ENCODE measurements at places on chromosomes 2 and 18. TPM values are rescaled to one million over a fixed set of nuclear protein-coding genes. Genes with fewer than 3 reads are reported as not detected.

DNA sequence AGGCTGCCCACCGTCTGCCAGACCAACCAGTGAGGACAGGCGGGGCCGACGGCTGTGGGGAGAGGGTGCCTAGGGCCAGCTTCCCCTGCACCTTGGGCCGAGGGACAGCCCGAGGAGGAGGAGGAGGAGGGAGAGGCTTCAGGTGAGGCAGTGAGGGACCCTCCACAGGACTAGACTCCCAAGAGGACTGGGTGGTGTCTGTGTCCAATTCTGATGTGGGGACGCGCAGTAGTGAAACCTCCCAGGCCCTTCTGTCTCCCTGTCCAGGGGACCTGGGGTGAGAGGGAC lies 19.8 kb upstream of the ASB1 start:
- DNase-seq = no peak
- no peaks in the 10 kb centered on the region for H3K4me1 ChIP-seq
- H3K27me3 ChIP-seq = no peaks in the 10 kb centered on the region

GRCh38 chr18:45567123-45567522 lies 48.2 kb upstream of the SLC14A2 start:
- H3K27ac ChIP-seq = no peak overlapping the region
- H3K36me3 ChIP-seq = no peaks in the 10 kb centered on the region
- 0 out of 2 replicates have a peak overlapping the region, but pooled peaks have one; percentile 12 for H3K4me3 ChIP-seq
- no peaks in the 10 kb centered on the region for H3K27me3 ChIP-seq
- no peaks in the 10 kb centered on the region for H3K4me1 ChIP-seq
- no peak for DNase-seq

DNA sequence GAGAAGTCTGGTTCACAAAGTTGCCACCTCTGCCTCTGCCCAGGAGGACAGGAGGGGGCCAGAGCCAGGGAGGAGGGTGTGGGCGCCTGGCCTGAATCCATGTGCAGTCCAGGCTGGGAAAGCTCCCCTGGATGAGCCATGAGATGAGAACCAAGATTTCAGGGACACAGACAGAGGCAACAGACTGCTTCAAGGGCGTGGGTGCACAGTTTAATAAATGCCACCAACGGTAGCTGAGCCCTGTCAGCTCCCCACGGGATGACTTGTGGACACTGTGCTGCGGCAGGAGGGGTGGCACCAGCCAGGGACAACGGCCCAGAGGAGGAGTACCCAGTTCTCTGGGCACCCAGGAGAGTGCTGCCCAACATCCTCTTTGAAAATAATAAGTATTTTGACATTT lies 15.2 kb downstream of the CAPG start:
- peaks cover 3% of the 10 kb centered on the region for H3K36me3 ChIP-seq
- no peak overlapping the region for H3K27ac ChIP-seq
- no peaks in the 10 kb centered on the region for H3K27me3 ChIP-seq

Gene TUBA4B
- not detected for total RNA-seq

GRCh38 chr2:39403311-39403710 lies 33.8 kb downstream of the MAP4K3 start:
- no peak overlapping the region for H3K27ac ChIP-seq
- DNase-seq = no peak
- H3K27me3 ChIP-seq = no peaks in the 10 kb centered on the region

DNA sequence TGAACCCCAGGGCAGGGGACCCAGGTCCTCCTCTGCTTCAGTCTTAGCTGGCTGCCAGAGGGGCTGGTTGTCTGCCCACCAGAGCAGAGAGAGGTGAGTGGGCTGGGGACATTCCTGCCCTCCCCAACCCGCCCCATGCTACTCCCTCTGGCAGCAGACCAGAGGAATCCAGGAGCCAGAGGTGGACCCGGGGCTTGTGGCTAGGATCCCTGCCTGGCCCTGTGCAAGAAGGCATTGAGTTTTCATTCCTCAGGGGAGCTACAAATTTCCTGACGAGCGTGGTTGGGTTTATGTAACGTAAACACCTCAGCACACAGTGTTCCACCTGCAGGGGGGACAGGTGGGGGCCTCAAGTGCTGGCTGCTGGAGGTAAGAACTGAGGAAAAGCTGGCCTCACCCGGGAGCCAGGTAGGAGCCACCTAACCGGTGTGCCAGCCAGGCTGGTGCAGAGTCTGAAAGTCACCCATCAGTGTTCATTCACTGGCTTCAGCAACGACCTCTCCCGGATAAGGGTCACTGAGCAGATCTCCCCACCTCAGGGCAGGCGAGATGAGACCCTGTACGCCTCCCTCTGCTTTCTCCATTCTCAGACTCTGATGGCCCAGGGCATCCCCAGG lies 246.8 kb downstream of the DYSF start:
- H3K4me1 ChIP-seq = no peaks in the 10 kb centered on the region
- H3K36me3 ChIP-seq = no peaks in the 10 kb centered on the region
- no peak overlapping the region for H3K4me3 ChIP-seq
- H3K27ac ChIP-seq = no peak overlapping the region
- H3K27me3 ChIP-seq = no peaks in the 10 kb centered on the region

DNA sequence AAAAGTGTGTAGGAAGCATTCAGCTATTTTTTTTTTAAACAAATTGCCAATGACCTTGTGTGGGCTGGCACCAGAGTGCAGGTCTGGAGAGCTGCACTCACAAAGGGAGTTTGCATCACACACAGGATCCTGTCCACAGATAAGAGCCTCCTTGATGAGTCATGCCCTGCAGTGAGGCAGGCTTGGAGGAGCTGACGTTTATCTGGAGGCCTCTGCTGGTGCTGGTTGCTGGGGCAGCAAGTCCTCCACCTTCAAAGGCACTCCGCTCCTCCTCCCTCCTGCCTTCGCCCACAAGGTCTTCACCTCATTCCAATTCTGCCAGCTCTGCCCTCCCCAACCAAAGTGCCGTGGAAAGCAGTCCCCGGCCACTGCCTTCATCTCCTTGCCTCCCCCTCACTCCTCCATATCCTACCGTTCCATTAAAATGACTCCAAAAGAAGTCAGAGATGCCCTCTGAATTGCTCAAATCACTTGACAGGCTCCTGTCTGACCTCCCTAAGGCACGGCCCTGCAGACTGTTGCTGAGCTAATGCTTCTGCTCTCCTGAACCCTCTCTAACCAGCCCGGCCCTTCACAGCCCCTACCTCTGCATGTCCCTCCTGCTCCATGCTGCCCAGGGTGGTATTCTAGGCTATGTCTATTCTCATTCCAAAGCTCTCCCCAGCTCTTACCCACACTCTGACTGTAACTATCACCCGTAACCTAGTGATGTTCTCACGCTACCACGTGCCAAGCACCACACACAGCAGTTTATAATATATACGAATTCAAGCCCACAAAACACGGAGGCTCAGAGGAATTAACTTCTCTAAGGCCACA lies 30.9 kb downstream of the LONRF2 start:
- H3K4me3 ChIP-seq = no peak overlapping the region
- H3K27me3 ChIP-seq = no peaks in the 10 kb centered on the region
- no peak for DNase-seq

- H3K4me1 ChIP-seq = no peaks in the 10 kb centered on the region
- no peak overlapping the region for H3K4me3 ChIP-seq
- no peak for DNase-seq
- H3K36me3 ChIP-seq = no peaks in the 10 kb centered on the region
Measured at GRCh38 chr2:221343524-221343923, 228.6 kb downstream of the EPHA4 start.

DNA sequence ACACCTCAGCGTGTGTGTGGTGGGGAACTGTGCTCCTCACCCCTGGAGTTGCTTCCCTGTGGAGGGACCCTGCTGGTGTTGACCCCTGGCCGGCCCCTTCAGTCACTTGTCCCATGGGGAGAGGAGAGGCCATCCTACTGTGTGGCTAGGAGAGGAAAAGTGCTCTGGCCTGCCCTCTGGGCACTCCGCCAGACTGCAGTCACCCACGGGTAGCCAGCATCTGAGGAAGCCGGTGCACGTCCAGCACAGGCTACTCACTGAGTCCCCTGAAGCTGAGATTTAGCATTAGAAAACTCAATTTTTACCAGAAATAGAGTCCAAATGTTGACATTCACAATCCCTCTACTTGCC lies 211.5 kb upstream of the RAB6C start:
- DNase-seq = no peak
- no peak overlapping the region for H3K27ac ChIP-seq
- no peaks in the 10 kb centered on the region for H3K4me1 ChIP-seq

- H3K27me3 ChIP-seq = no peaks in the 10 kb centered on the region
- DNase-seq = no peak
- no peak overlapping the region for H3K4me3 ChIP-seq
- no peaks in the 10 kb centered on the region for H3K36me3 ChIP-seq
- peaks cover 5% of the 10 kb centered on the region for H3K4me1 ChIP-seq
Measured at GRCh38 chr2:119065146-119065545, 93.4 kb downstream of the C1QL2 start.

DNA sequence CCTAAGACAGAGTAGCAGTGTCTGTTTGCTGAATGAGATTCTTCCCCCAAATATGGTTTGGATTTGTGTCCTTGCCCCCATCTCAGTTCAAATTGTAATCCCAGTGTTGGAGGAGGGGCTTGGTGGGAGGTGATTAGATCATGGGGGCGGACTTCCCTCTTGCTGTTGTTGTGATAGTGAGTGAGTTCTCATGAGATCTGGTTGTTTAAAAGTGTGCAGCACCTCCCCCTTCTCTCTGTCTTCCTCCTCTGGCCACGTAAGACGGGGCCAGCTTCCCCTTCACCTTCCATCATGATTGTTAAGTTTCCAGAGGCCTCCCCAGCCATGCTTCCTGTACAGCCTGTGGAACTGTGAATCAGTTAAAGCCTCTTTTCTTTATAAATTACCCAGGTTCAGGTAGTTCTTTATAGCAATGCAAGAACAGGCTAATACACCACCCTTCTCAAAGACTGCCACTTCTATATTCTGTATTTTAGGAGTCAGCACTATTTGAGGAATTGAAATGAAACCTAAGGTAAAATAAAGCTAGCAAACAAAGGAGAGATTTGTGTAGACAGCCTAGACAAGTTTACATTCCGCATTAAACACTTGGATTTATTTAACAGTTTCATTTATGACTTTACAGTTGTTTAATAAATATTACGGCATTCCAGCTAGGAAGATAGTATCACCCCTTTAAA lies 21.6 kb downstream of the FBXO36 start:
- DNase-seq = no peak
- no peaks in the 10 kb centered on the region for H3K36me3 ChIP-seq
- no peak overlapping the region for H3K27ac ChIP-seq
- no peaks in the 10 kb centered on the region for H3K27me3 ChIP-seq

GRCh38 chr2:9648821-9649220 lies 18.0 kb upstream of the YWHAQ start:
- DNase-seq = no peak
- H3K4me3 ChIP-seq = no peak overlapping the region
- H3K27ac ChIP-seq = no peak overlapping the region
- no peaks in the 10 kb centered on the region for H3K36me3 ChIP-seq
- H3K27me3 ChIP-seq = no peaks in the 10 kb centered on the region
- H3K4me1 ChIP-seq = peaks cover 8% of the 10 kb centered on the region

GRCh38 chr2:140643761-140644187 lies 1487.0 kb downstream of the LRP1B start:
- H3K36me3 ChIP-seq = no peaks in the 10 kb centered on the region
- H3K27me3 ChIP-seq = no peaks in the 10 kb centered on the region
- no peak overlapping the region for H3K27ac ChIP-seq
- H3K4me3 ChIP-seq = no peak overlapping the region
- no peaks in the 10 kb centered on the region for H3K4me1 ChIP-seq

Gene DLGAP1
- total RNA-seq = 15.1 TPM

Gene FEV
- total RNA-seq = not detected

GRCh38 chr2:137771064-137771463 lies 193.2 kb upstream of the HNMT start:
- H3K27me3 ChIP-seq = no peaks in the 10 kb centered on the region
- DNase-seq = no peak
- no peaks in the 10 kb centered on the region for H3K36me3 ChIP-seq
- H3K4me1 ChIP-seq = peaks cover 8% of the 10 kb centered on the region
- no peak overlapping the region for H3K4me3 ChIP-seq

DNA sequence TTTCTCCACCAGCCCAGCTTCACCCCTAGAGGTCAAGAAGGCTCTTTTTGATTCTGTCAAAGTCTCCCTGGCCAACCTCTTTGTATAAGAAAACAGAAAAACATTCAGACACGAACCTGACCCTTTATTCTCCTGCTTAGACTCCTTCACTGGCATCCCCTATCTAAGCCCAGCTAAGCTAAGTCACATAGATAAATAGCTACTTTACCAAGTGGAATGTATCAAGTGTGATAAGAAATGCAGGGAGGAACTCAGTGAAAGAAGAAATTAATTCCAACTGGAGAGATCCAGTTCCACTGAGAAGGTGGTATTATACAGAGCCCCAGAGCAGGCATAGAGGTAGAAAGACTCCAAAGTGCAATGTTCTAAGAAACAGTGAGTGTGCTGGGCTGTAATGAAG lies 489.5 kb downstream of the TNS1 start:
- H3K27ac ChIP-seq = no peak overlapping the region
- H3K27me3 ChIP-seq = no peaks in the 10 kb centered on the region
- H3K36me3 ChIP-seq = no peaks in the 10 kb centered on the region
- peaks cover 2% of the 10 kb centered on the region for H3K4me1 ChIP-seq
- no peak overlapping the region for H3K4me3 ChIP-seq

DNA sequence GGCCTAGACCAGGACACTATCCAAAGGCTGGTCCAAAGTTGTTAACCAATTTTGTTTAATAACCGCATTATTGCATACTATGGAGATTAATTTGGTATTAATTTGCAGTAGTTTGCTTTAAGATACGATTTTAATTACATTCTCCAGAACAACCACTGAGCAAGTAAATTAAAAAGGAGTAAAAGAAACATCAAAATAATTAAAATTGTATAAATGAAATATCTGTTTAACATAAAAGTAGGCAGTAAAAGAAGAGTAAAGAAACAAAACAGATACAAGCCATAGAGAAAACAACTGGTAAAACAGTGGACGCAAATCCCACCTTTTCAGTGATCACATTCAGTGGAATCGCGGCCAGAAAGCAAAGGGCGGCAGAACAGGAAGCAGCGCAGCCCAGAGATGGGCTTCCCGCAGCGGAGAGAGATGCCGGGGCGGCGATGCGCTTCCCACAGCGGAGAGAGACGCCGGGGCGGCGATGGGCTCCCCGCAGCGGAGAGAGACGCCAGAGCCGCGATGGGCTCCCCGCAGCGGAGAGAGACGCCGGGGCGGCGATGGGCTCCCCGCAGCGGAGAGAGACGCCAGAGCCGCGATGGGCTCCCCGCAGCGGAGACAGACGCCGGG lies 176.8 kb downstream of the RTP5 start:
- H3K27ac ChIP-seq = no peak overlapping the region
- no peak overlapping the region for H3K4me3 ChIP-seq
- H3K27me3 ChIP-seq = peaks cover 60% of the 10 kb centered on the region
- DNase-seq = no peak
- H3K36me3 ChIP-seq = no peaks in the 10 kb centered on the region

GRCh38 chr2:57105694-57106093 lies 921.9 kb downstream of the CCDC85A start:
- no peaks in the 10 kb centered on the region for H3K4me1 ChIP-seq
- no peak overlapping the region for H3K4me3 ChIP-seq
- no peaks in the 10 kb centered on the region for H3K36me3 ChIP-seq
- no peak for DNase-seq
- H3K27ac ChIP-seq = no peak overlapping the region

Gene ADI1
- total RNA-seq = 32.7 TPM

Gene CABLES1
- 28.0 TPM for total RNA-seq

DNA sequence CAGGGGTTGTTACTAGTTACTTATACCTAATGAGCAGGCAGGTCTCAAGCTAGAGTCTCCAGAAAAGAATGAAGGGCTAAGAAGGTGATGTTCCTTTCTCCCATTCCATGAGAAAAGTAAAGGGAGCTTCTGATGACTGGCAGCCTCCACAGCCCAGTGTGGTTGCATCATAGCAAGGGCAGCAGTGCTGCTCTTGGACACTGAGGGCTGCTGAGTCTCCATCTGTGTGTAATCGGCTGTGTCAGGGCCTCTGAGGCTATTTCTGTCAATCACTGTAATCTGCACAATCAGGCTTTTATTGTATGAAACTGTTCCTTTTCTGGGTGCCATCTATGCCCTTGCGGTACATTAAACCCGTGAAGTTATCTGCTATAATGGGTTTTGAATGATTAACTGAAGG lies 164.1 kb upstream of the FBXO11 start:
- H3K4me1 ChIP-seq = no peaks in the 10 kb centered on the region
- no peaks in the 10 kb centered on the region for H3K36me3 ChIP-seq
- no peak for DNase-seq
- no peak overlapping the region for H3K27ac ChIP-seq

Gene MC5R
- total RNA-seq = 0.31 TPM

Data from H1 (cell line).